Activated CD4-positive, alpha-beta T cell treated with anti-CD3 and anti-CD28 coated beads for 4 hours (primary cell): ENCODE measurements at places on chromosomes 2 and 18.

DNA sequence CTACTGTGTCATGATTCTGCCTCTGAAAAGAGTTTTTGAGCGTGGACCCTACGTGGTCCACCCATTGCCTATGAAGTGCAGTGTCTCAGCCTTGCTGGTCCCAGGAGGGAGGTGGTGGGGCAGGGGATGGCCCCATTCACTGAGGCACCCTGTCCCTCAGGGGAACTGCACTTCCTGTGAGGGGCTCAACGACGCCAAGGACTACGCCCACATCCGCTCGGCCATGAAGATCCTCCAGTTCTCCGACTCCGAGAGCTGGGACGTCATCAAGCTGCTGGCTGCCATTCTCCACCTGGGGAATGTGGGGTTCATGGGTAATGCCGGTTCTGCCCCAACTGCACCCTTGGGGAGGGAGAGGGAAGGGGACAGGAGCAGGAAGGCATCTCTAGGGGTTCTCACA is 42.5 kb downstream of the MYO7B start:
- DNase-seq: no peak

DNA sequence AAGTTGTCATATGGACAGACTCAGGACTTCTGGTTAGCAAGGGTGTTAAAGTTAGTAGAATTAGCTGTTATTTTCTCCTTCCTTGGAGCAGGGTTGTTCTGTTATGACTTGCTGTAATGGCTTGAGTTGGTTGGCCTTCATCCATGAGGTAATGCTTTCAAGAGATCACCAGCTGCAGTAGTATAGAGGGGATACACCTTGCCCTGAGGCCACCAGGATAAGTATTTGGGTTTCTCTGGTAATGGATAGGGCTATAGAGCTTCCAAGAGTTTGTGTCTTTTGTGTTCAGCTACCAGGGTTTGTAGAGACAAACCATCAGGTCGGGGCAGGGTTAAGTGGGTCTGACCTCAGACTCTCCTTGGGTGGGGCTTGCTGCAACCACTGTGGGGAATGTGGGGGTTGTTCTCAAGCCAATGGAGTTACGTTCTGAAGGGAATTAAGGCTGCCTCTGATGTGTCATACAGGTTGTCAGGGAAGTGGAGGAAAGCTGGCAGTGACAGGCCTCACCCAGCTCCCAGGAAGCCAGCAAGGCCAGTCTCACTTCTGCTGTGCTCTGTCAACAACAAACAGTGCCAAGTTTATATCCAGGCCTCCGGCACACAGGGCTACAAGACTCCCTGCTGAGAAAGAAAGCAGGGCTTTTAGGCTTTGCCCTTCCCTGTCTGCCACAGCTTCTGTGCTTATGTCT is 356.6 kb downstream of the SPAG16 start:
- no peak for DNase-seq

DNA sequence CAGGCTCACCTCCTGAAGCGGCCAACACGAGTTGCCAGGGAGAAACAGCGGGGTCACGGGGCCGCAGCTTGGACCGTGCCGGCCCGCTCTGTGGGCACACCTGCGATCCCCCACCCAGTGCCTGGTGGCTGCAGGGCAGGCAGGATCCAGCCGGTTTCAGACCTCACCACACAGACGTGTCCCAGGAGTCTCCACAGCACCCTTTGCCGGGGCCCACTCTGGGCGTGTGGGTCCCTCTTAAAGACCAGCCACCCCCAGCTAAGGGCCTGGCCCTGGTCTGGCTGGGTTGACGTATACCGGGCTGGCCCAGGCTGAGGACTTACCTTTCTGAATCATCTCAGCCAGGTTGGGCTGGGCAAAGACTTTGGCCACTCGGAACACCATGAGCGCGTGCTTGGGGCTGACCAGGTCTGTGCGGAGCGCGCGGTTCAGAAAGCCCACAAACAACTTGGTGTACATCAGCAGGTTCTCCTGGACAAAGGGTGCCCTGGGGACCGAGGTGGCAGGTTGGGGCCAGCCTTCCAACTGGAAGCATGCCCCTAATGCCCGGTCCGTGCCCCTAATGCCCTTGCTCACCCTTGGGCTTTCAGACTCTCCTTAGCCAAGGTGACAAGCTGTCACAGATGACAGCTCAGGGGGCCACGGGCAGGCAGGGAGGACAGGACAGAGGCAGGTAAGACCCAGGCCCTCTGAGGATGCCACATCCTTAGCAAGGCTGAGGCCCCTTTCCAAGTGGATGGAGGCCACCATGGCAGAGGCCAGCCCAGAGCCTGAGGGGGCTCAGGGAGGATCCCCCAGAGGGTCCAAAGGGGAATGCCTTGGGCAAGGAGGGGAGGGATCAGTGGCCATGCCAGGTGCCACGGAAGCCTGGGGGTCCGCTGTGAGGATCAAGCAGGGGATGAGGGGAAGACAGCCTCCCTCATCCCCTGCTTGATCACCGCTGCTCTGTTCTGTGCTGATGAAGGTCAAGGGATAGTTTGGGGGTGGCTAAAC is 10.2 kb upstream of the CCDC74B start:
- DNase-seq: no peak

DNA sequence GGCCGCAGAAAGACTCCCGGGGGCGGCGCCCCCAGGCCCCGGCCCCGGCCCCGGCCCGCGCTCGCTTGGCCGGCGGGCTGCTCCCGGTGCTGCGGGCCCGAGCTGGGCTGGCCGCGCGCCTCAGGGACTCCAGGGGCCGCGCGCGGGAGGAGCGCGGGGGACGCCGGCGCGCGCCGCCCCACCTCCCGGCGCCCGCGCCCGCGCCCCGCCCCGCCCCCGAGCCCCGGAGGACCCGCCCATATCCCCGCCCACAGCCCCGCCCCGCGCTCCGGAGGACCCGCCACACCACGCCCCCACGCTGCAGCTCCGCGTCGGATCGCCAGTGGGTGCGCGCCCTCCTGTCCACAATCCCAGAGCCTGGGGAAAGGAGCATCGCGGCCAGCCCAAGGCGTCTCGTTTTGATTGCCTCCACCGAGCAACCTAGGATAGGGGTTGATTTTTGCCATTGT is at the start of gene PARD6G:
PARD6G (minus strand) TSS at position 122 of the 449 bp plus-strand sequence. CDS start 166 bp downstream, outside the sequence.
- DNase-seq: peak; percentile 45
